ELR (cell line): ENCODE measurements at places on chromosomes 12 and 14.

DNA sequence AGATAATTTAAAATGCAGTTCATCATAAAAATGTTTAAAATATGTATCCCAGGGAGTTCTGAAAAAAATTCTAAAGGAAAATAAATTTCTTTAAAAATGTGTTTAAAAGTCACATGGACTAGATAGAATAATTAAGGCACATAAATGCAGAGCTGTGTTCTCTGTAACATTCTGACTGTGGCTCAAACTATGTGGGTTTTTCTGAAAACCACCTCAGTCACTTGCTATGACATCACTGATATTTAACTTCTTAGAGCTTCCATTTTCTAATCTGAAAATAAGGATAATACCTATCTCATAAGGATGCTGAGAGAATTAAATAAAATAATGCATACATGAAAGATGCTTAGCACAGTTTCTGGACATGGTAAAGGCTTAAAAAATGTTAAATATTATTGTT, 107.3 kb downstream of the SLC41A2 start:
- no peak for DNase-seq

DNA sequence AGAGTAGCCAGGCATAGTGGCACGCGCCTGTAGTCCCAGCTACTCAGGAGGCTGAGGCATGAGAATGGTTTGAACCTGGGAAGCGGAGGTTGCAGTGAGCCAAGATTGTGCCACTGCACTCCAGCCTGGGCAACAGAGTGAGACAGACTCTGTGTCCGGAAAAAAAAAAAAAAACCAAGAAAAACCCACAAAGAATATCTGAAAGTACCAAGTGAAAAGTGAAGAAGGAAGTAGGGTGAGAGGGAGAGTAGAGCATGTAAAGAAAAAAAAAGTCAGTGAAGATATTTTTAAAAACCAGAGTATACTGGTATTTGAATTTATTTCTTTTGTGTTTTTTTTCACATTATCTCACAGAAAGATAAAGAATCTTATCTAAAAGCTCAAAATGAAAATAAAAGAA, 43.3 kb upstream of the ISM2 start:
- DNase-seq: no peak

- no peak for DNase-seq
Observed at GRCh38 chr12:30391766-30392366, 303.8 kb downstream of the IPO8 start.

- no peak for DNase-seq
Observed at GRCh38 chr14:74495356-74495755, 1.8 kb downstream of the ISCA2 start.
